Trophoblast cell (in vitro differentiated cells and primary cell): ENCODE measurements at places on chromosomes 11 and 22.

GRCh38 chr22:26399289-26399688, 29.8 kb upstream of the ASPHD2 start:
- DNase-seq: no peak

DNA sequence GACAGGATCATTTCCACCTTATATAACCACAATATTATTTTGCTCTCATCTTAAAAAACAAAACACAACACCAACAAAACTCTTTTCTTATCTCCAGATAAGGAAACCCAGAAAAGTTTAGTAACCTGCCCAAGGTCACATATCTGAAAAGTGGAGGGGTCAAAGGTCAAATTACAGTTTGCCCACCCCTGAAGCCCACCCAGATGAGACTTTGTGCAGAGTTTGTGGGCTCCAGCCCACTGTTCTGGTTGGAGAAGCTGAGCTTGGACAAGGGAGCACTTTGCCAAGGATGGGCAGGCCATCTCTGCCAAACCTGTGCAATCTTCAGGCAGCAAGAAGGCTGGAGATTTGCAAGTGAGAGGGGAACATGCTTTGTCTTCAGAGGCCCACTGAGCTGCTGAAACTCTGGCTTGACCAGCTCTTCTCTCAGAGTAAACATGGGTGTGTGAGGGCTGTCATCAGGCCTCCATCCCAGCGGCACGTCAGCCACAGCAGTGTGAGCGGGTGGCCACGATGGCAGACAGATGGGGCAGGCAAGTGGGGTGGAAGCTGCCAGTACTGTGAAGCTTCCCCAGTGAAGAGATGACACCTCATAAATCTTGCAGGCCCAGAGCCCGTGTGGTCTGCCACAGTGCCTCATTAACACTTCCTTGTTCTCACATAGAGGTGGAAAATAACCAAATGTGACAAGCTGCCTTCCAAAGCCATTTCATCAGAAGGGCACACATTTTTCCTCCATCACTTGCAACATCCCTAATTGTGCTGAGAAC, 111.8 kb downstream of the CCDC81 start:
- no peak for DNase-seq

DNA sequence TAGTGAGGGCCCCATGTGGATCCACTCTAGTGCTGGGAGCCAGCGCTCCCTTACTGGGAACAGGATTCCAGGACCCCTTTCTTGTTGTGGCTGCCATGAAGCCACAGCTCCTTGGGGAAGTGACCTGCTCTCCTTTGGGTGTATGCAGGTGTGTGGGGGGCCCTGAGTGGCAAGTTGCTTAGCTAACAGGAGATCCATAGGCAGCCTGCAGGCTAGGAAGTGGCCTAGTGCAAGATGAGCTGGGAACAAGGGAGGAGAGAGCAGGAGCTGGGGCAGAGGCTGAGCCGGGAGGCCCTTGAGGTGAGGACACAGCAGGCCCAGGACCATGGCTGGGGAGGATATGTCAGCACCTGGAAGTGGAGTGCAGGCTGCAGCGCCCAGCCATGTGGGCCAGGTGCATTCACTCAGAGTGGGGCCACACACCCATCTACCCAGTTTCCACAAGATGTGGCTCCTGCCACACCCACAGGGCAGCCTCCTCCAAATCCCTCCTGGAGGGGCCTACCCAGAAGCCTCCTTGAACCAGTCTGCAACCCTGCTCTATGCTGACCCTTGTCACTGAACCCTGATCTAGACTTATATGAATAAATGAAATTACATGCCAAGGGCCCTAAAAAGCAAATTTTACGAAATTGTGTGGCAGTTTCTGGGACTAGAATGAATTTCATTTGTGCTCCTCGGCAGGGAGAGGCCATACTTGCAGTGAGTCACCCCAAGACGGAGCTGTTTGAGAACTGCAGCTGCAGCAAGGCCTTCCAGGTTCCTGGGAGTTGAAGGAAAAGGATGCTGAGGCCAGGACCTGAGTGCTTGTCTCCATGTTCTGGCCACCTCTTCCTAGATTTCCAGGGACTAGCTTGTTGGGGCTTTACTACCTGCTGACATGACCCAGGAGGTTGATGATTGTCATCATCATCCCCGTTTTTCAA, 3.2 kb downstream of the THAP7 start:
- DNase-seq: no peak

DNA sequence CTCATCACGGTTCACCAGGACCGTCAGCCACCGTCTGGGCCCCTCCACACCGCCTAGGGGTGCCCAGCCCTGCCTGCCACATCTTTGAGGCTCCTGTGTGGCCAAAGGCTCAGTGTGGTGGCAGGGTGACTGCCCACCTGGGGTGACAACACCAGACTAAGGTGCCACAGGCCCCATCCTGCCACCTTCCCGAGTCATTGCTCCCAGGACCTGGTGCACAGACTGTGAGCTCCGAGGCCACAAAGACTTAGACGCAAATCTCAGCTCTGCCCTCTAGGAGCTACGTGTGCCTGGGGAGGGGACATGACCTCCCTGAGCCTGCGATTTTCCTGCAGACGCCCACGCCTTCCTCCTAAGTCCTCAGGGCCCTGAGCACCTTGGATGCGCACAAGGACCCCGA, 36.5 kb downstream of the KIAA0930 start:
- DNase-seq: no peak

DNA sequence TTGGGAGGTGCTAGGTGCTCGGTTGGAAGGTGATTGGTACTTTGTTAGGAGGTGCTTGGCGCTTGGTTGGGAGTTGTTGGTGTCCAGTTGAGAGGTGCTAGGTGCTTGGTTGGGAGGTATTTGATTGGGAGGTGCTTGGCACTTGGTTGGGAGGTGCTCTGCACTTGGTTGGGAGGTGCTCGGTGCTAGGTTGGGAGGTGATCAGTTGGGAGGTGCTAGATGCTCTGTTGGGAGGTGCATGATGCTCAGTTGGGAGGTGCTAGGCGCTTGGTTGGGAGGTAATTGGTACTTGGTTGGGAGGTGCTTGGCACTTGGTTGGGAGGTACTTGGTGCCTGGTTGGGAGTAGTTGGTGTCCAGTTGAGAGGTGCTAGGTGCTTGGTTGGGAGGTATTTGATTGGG, 40.2 kb downstream of the LRP5 start:
- no peak for DNase-seq

- peak; percentile 95 for DNase-seq
These were observed 3.3 kb downstream of the SERPINH1 start for GRCh38 chr11:75565221-75565814.

DNA sequence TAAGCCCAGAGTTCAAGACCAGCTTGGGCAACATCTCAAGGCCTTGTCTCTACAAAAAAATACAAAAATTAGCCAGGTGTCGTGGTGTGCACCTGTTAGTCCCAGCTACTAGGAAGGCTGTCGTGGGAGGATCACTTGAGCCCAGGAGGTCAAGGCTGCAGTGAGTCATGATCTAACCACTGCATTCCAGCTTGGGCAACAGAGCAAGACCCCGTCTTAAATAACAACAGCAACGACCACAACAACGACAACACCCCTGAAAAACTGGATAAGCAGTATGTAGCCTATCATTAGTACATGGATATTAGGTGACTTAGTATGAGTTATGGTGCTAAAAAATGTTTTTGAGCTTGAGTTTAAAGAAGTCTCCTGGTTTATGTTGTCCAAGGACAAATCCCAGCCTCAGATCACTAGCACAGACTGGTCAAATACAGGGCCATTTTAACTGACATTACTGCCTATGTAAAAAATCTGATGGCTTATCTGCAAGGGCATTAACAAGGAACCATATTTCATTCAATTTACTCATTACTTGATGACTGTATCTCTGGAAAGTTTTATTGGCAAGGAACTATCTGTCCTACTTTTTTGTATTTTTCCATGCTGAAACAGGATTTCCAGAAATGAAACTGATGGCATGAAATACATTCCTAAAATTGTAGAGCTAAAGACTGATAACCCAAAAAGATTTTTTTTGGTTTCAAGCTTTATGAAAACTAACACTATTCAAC, 23.4 kb downstream of the C2CD3 start:
- DNase-seq: peak; percentile 51

GRCh38 chr11:14544611-14545010, 24.4 kb upstream of the PSMA1 start:
- DNase-seq: no peak

GRCh38 chr22:29041408-29041807, 20.2 kb downstream of the C22orf31 start:
- DNase-seq: no peak

GRCh38 chr11:97883086-97883485, 1137.7 kb upstream of the CNTN5 start:
- DNase-seq: no peak

- DNase-seq: peak; percentile 32
These were observed 5.5 kb downstream of the PLET1 start for GRCh38 chr11:112255067-112255720.

- no peak for DNase-seq
These were observed 1161.1 kb downstream of the BRD1 start for GRCh38 chr22:48666620-48667019.

- DNase-seq: no peak
These were observed 345.9 kb downstream of the MIAT start for GRCh38 chr22:27003297-27003696.

DNA sequence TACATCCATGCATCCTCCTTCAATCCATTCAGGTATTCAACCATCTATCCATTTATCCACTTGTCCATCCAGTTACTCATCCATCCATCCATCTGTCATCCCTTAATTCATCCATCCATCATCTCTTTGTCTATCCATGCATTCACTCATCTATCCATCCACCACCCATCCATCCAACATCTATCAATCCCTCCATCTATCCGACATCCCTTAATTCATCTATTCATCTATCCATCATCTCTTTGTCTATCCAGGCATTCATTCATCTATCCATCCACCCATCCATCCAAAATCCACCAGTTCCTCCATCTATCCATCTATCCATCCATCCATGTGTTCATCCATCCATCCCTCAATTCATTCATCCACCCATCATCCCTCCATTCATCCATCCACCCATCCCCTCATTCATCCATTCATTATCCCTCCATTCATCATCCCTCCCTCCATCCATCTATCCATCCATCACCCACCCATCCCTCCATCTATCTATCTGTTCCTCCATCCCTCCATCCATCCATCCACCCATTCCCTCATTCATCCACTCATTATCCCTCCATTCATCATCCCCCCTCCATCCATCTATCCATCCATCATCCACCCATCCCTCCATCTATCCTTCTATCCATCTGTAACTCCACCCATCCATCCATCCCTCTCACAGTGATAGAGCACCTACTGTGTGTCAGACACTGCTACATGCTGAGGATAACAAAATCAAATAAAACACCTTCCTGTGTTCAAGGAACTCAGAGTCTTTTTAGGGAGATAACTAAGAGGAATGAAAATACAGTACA, 1.5 kb upstream of the MB start:
- no peak for DNase-seq

GRCh38 chr11:75677275-75677674, 8.4 kb upstream of the MAP6 start:
- DNase-seq: no peak

GRCh38 chr11:119845756-119846155, 116.8 kb upstream of the NECTIN1 start:
- DNase-seq: peak; percentile 35

DNA sequence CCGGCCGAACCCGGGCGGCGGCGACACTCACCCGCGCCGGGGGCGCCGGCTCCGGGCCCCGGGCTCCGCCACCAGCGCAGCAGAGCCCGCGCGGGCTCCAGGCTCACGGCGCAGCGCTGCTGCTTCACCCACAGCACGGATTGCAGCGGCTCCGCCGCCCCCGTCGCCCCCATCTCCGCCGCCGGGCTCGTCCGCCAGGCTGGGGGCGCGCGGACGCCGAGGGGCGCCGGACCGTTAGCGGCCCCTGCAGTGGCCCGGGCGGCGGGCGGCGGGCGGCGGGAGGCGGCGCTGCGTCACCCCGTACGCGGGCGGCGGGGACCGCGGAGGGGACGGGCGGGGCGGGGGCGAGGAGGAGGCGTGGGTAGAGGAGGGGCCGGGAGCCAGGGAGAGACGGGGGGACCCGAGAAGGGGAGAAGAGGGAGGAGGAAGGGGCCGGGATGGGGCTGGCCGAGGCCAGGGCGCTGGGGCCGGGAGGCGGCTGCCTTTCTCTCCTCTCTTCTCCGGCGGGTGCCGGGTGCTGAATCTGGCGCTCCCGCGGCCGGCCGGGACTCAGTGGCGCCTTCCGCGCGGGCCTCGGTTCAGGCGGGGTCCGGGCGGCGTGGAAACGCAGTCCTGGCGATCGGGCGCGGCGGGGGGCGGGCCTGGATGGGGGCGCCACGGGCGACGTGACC, at the start of gene CERK:
CERK (minus strand) TSS at position 277 of the 671 bp plus-strand sequence; CDS start at position 173, 104 bp downstream.
- peak; percentile 41 for DNase-seq

- DNase-seq: peak; percentile 7
These were observed 10.5 kb downstream of the EMSY start for GRCh38 chr11:76455331-76455730.

DNA sequence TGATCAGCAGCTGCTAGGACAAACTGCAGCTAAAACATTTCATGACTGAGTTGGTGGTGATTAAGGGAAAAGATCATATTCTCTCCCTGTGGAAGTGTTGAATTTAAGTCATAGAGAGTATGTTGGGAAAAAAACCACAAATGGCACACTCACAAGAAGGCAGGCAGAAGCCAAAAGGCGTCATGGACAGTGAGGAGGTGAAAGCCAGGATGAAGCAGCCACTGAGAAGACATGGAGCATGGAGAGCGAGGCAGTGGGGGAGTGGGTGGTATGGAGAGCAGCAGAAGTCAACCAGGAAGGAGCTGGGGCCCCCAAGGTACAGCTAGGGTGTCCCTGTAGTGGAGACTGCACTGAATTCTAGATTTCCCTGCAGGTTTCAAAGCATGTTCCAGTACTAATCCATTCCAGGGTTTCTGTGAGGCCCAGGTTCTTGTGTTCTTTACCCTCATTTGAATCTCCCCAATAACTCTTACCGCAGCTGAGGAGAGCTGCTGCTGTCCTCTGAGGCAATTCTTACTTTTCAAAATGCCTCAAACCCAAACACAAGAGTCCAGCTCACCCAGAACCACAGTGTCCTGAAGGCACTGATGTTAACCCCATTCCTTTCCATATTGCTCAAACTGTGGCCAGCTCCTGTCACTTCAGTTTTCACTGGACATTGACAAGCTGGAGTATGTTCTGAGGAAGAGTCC, 191.8 kb upstream of the E2F8 start:
- DNase-seq: no peak

DNA sequence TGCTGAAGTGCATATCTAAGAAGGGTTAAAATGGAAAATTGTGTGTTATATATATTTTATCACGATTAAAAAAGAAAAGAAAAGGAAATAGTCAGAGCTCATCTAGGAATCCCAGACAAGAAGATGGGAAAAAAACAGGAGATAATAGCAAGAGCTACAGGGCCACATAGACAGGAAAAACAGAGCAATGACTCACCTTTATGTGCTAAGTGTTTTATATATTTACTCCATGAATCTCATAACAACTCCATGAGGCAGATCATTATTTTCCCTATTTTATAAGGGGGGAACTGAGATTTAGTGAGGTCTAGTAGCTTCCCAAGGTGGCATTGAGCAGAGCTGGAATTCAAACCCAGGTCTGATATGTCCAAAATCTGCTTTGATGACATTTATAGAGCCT, 18.1 kb upstream of the ELF5 start:
- no peak for DNase-seq

GRCh38 chr11:134509381-134510232, 97.6 kb upstream of the B3GAT1 start:
- DNase-seq: no peak
